ENCODE measurements at places on chromosomes 4 and X.

DNA sequence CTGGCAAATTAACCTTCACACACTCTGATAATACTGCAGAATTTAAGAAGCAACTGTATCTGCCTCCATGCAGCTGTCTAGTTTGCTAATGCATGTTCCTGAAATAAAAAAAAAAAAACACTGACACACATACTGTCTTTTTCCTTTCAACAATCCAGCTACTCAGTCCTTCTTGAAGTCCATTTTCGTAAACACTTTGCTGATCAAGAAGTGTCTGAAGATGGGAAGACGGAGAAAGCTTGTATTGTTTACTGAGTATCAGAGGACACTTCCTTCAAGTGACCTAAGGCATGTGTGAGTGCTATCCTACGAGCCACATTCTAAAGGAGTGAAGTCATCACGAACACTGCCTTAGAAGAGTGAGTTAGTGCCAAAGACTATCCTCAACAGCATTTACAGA lies 82.6 kb downstream of the LUZP4 start:
- no peak for DNase-seq

DNA sequence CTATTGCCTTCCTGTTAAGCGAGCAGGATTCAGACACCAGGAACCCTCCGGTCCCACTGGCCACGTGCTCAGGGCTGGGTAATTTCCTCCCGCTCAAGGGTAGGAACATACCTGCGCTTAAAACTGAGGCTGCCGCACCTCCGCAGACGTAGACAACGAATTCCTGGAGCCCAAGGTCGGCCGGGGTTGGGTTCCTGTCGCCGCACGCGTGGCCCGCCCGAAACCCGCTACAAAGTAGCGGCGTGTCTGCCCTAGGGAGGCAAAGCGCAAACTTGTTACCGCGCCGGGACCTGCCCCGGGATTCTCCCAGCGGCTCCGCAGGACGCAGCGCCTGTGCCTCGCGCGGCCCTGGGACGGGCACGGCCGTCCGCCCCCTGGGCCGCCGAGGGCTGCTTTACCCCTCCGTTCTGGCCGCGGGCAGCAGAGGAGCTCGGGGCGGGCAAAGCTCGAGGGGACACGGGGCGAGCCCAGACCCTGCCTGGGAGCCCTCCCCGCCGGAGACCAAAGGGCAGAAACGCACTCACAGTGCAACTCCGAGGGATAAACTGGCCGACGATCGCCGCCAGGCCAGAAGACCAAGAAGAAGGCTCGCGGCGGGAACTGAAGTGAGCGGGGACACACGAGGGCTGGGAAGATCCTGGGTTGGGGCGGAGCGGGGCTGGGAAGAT lies at the start of gene ERVMER34-1:
Gene ERVMER34-1, minus strand, starts transcription at position 607 of the 668 bp plus-strand sequence. CDS start 5,905 bp downstream, outside the sequence.
- no peak for DNase-seq

- no peak for DNase-seq
Measured at GRCh38 chr4:103032574-103032973, 13.1 kb upstream of the SLC9B1 start.

DNA sequence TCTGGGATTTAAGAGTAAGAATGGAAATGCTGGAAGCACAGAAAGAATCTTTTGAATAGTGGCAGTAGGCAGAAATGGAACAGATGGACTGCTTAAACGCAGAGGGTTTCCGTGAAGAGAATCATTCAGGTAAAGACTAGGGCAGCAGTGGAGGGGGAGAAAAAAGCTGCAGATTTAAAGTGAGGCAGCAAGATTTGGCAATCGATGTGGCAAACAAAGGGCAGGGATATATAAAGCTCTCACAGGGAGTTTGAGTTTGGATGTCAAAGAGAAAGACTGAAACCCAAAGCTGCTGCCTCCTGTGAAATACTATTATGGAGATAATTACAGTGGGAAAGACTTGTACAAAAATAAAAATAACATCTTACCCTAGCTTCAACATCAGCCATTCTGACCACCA lies 384.0 kb downstream of the CENPC start:
- DNase-seq = no peak

DNA sequence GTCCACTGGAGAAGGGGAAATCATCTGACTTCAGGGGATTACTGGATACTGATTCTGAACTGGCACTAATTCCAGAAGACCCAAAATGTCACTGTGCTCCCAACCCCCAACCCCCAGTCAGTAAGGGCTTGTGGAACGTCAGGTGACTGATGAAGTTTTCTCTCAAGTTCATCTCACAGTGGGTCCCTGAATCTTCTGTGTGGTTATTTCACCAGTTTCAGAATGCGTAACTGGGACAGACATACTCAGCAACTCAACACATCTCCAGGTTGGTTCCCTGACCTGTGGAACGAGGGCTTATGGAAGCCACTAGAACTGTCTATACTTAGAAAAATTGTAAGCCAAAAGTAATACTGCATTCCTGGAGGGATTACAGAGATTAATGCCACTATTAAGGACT lies 45.3 kb downstream of the DDX60L start:
- DNase-seq = no peak

- DNase-seq = no peak
Measured at GRCh38 chr4:76854858-76855257, 43.1 kb downstream of the SOWAHB start.

DNA sequence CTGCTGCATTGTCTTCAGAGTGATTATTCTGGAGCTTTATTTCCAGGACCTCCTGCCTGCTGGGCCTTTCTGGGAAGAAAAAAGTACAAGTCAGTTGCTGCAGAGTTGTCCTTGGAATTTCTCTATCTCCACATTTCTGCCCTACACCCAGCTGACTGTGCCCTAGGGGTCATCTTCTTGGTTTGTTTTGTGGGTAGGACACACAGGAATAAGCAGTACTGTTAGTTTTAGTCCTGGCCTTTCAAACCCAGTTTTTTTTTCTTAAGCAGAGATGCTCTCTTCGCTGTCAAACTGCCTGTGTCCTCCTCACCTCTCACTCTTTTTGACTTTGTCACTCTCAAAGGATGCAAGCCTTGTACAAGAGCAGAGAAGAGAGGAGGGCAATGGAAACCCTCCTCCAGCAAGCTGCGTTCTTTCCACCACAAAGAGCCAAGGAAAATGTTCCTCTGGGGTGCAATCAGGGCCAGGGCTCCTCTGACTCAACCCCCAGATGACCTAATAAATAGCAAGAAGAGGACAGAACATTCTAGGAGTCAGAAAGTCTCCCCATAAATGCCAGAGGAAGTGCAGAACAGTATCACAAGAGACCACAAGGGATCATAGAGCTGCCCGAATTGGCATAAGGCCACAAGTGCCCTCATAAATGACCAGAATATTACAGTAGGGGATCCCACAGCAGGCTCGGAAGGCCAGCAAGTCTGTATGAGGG lies 186.2 kb downstream of the RCHY1 start:
- no peak for DNase-seq

DNA sequence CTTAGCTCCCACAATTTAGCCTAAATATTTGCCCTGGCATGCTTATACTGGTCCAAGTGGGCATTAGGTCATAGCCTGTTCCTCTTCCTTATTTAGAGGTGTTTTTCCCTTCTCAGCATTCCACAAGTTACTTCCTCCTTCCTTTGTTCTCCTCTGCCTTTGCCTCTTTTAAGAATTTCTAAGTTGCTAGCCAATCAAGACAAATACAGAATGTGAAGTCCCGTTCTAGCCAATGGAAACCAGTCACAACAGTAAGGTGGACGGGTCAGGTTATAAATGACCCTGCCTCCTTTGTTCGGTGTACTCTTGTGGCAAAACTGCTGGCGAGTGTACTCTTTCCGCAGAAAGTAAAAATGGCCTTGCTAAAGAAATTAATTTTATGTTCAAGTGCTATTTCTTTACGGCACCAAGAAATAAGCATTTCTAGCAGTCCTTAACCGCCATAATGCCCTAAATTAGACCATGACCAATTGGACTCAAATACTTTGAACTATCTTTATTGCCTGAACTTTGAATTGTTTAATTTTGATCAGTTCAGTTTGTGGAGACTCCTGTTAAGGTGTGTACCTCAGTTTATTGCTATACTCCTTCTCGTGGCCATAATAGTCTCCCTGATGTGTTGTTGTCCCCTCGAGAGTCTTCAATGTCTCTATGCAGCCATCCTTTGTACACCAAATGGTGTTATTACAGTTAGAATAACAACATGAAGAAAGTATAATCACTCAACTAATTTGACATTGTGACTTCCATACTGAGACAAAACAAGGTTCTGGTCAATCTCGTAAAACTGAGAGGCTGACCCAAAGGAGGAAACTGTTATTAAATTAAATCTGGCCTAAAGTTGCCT lies 1.6 kb upstream of the HADH start:
- DNase-seq = no peak

- no peak for DNase-seq
Measured at GRCh38 chrX:14673764-14674163, 144.4 kb downstream of the GLRA2 start.

DNA sequence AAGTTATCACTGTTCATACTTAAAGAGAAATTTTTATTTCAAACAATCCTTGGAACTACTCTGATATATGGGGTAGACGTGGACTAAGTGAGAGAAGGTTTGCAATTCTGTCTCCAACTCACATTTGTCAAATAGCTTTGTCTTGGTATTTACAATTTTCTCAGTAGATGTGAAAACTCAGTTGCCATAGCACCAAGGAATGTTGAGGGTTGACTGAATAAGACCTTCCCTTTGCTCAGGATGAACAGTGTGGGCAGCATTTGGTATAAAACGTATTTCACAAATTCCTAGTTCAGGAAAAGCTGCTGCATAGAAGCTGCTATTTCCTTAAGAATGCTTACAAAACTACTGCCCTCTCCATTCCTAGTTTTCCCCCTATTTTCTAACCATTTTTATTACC lies 399.5 kb downstream of the NKX6-1 start:
- DNase-seq = no peak
